NCI-H2081 (cell line): ENCODE measurements at places on chromosomes 13 and 19.

- no peak for DNase-seq
These were observed 9.1 kb downstream of the NFIC start for GRCh38 chr19:3375221-3376090.

- no peak for DNase-seq
These were observed 61.4 kb downstream of the SLC10A2 start for GRCh38 chr13:103004661-103005345.

DNA sequence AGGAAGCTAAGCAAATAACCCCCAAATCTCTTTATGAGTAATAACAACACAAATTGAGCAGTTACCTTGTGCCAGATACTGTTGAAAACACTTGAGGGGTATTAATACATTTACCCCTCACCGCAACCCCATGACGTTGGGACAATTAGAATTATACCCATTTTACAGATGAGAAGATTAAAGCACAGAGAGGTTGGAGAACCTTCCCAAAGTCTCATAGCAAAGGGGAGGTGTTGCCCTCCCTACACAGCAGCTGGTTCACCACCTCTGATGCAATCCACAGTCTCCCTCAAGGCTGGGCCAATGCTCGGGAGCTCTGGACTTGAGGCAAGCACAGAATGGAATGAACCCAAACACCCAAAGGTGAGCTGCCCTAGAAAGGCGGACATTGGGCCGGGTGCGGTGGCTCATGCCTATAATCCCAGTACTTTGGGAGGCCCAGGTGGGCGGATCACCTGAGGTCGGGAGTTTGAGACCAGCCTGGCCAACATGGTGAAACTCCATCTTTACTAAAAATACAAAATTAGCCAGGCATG is 3.9 kb upstream of the CCNE1 start:
- DNase-seq = no peak

DNA sequence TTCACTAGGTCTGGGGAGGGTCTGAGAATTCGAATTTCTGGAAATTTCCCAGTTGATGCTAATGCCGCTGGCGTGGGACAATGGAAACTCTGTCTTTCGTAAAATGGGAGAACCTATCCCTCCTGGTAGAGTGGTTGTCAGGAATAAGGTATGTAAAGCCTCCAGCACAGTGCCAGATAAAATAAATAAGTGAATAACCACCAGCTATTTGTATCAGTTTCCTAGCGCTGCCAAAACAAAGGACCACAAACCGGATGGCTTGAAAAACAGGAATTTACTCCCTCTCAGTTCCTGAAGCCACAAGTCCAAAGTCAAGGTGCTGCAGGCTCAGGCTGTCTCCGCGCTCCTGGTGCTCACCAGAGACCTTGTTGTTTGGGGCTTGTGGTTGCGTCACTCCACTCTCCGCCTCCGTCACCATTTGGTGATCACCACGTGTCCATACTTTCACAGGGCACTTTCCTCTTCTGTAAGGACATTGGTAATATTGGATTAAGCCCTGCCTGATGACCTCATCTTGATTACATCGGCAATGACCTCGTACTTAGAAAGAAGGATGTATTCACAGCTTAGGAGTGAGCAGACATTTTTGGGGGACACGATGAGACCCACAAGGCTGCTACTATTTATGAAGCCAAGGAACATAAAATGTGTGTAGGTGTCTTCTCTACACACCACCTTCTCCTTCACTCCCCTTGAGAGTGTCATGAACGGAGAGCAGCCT is 428.5 kb downstream of the IRS2 start:
- DNase-seq = no peak

- no peak for DNase-seq
These were observed 7.1 kb downstream of the RBM26 start for GRCh38 chr13:79398915-79399314.
